ENCODE measurements at places on chromosomes 16 and 17.
A peak's percentile ranks its signal among the peaks of the same experiment; 100 is the strongest.

- no peak for DNase-seq
Measured at GRCh38 chr17:17696882-17697633, 15.8 kb downstream of the RAI1 start.

DNA sequence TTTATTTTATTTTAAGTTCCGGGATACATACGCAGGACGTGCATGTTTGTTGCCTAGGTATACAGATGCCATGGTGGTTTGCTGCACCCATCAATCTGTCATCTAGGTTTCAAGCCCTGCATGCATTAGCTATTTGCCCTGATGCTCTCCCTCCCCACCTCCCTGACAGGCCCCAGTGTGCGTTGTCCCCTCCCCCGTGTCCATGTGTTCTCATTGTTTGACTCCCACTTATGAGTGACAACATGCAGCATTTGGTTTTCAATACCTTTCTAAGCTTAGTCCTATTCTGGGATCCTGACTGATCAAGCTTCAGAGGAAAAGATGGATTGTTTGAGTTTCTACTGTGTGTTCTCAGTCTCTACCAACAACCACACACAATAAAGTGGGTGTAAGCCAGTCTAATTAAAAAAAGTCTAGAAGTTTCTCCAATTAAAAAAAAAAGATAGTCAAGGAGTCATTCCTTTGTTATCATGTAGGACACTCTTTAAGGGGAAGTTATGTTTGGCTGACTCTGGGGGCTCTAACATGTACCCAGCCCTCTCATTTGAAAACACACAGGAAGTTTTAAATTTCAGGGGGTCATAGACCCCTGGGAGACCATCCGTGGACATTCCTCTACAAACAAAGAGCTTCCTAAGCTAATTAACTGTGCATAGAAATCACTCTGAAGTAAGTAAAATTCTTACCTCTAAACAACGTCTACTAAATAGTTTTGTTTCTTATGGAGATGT is 66.3 kb upstream of the ADAMTS18 start:
- no peak for DNase-seq

- DNase-seq, result no peak
Measured at GRCh38 chr17:80053102-80053501, 16.7 kb downstream of the CCDC40 start.

DNA sequence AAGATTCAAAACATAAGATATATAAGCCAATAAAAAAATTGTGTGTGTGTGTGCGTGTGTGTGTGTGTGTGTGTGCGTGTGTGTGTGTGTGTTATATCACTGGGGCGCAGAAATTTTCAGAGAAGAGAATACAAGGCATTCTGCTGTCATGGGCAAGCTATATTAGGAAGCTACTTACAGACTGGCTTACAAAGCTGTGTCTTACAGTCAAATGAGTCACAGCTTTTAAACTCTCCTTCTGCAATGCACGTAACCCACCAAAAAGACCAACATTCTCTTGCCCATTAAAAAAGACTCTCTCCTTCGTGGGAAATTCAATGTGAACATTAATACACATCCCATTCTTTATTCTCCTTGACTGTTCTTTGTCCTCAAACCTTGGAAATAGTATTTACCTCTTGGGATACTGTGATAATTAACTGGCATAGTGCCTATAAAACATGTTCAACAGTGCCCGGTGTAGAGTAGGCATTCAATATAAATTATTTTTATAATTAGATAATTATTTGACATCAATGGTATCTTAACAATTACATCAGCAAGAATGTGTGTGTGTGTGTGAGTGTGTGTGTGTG is 860.4 kb upstream of the SOX9 start:
- no peak for DNase-seq

- peak; percentile 92 for DNase-seq
Measured at GRCh38 chr16:58638148-58639036, 8.8 kb upstream of the CNOT1 start.

DNA sequence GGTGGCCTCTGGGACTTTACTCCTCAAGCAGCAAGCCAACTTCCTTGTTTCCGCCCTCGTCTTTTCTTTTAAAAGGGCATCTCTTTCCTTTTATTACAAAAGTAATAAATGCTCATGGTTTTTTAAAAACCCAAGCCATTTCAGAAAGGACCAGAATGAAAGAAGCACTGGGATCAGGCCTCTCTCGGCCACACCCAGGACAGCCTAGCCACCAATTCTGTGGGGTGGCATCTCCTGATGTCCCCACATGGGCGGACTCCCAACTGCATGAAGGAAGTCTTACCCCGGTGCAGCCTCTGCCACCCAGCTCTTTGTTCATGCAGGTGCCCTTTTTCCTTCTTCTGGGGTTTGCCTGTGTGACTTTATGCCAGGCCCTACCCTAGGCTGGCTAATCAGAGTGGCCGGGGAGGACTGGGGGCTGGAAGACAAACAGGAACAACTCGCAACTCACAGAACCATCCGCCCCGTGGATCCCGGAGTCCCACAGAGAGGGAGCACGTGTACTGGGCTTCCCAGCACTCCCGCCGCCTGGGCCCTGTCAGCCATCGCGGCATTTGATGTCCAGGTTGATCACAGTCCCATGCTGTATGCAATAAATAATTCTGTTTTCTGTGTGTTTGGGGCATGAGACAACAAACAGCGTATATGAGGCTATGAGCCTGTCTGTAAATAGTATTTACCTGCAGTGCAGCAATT is 2.6 kb upstream of the RASD1 start:
- no peak for DNase-seq

GRCh38 chr17:44352828-44353671 is 7.9 kb downstream of the GRN start:
- DNase-seq, result no peak

GRCh38 chr17:67813803-67814180 is 11.5 kb upstream of the BPTF start:
- no peak for DNase-seq

GRCh38 chr16:56576585-56577299 is 11.9 kb downstream of the MT4 start:
- peak; percentile 90 for DNase-seq

- DNase-seq, result peak; percentile 66
Measured at GRCh38 chr17:41678411-41678906, 10.2 kb upstream of the EIF1 start.

- peak; percentile 91 for DNase-seq
Measured at GRCh38 chr16:57304169-57305061, 19.9 kb upstream of the PLLP start.

GRCh38 chr16:70601576-70602575 is 44.5 kb upstream of the IL34 start:
- DNase-seq, result no peak

DNA sequence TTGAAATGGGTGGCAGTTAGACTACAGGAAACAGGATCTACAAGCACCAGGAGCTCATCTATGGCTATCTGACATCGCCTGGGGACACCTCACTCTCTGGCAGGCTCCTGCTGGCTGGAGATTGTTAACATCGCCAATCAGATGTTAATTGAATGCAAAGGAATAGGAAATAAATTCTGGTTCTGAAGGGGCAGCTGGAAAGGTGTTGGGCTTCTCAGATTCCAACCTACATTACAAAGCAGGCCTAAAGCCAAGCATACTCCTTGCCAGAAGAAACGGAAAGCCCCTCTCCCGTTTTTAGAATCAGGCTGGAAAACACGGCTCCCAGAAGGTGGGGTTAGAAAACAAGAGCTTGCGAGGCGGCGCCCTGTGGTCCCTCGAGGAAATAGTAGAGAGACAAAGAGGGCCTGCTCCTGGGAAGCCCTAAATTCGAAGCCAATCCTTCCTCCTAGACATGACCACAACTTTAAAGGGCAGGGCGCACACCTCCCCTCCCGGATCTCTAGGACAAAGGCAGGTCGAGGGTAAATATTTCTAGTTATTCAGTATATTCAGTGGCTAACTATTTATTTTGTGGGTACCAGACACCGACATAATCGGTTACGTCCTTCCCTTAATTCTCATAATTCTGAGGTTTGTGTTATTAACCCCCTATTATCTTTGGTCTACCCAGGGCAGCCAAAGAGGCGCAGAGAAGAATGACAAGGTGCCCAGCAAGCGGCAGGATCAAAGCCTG is 763 bp upstream of the TOM1L1 start:
- peak; percentile 79 for DNase-seq

GRCh38 chr17:542943-543342 is 171.7 kb downstream of the VPS53 start:
- DNase-seq, result no peak

DNA sequence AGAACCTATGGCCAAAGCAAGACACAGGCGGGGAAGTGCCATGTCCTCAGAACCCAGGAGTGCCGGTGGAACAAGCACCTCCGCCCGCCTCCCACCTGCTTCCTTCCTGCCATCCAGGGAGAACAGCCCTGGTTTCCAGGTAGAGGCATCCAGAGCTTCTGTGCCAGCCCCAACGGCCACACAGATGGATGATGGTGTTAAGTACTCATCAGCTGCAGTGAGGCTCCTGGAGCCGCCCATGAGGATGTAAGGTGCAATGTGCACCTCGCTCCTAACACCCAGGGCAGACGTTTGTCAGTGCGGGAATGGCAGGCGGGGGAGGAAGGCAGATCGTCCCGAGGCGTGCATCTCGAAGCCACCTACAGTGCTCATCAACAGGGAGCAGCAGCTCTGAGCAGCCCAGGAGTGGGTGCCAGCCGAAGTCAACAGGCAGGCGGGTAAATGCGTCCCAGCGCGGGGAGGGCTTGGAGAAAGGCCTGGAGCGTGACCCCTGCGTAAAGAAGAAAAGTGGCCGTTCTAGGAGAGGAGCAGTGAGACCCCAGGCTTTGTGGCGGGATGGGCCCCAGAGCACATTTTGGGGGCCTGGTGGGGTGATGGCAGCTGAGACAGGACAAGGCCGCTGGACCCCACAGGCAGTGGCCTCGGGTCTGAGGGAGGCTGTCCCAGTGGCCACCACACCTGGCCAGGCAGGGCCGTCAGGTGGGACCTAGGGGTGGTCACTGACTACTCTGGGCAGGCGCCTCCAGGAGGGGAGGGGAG is 46.1 kb upstream of the ACSF3 start:
- DNase-seq, result no peak

GRCh38 chr17:34465789-34466188 is 102.8 kb upstream of the CCL1 start:
- DNase-seq, result no peak

DNA sequence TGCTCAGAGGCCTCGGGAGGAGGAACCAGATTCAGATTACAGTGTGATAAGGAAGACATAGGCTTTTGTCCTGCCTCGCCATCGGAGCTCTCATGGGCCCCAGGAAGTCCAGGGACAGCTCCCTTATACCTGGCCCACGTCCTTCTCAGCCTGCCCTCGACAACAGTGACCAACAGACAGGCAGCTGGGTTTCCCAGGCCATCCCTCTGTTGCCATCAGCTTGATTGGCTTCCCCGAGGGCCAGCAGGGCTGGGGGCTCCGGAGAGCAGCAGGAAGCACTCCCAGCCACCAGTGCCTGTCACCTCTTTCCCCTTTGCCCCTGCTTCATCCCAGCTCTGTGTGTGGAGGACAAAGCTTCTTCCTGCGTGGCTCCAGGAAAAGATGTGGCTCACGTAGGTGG is 17.6 kb downstream of the CD300A start:
- DNase-seq, result no peak

- DNase-seq, result peak; percentile 70
Measured at GRCh38 chr17:21452377-21453143, 76.4 kb downstream of the KCNJ12 start.
